Right cardiac atrium (tissue), 5 donors: ENCODE measurements at places on chromosomes 4 and X.

- DNase-seq, result no peak
Measured at GRCh38 chrX:28552322-28552721, 34.9 kb upstream of the IL1RAPL1 start.

- no peak for DNase-seq
Measured at GRCh38 chrX:52140020-52140419, 44.7 kb upstream of the MAGED4 start.

- no peak for DNase-seq
Measured at GRCh38 chr4:24179201-24179840, 289.5 kb upstream of the PPARGC1A start.

DNA sequence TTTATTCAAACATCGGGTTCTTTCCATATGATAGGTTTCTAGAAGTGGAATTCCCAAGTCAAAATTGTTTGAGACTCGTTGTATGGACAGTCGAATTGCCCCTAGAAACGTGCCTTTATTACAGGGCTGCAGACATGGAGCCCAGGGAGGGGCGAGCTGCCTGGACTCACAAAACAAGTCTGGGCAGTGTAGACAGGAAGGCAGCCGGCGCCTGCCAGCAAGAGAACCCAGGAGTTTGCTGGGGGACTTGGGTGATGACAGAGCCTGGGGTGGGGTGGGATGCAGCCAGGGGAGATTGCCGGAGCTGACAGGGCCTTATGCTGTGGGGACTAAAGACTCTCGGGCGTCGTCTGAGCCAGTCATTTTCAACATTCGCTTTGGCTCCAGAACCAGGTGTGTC lies 107.4 kb upstream of the MSX1 start:
- DNase-seq, result no peak

GRCh38 chr4:51866835-51867234 lies 23.9 kb downstream of the DCUN1D4 start:
- no peak for DNase-seq

GRCh38 chr4:182604161-182604622 lies 313.0 kb downstream of the DCTD start:
- no peak for DNase-seq

- no peak for DNase-seq
Measured at GRCh38 chr4:8451440-8452182, 11.0 kb downstream of the TRMT44 start.

GRCh38 chrX:31981546-31982062 lies 909.8 kb upstream of the FTHL17 start:
- no peak for DNase-seq

DNA sequence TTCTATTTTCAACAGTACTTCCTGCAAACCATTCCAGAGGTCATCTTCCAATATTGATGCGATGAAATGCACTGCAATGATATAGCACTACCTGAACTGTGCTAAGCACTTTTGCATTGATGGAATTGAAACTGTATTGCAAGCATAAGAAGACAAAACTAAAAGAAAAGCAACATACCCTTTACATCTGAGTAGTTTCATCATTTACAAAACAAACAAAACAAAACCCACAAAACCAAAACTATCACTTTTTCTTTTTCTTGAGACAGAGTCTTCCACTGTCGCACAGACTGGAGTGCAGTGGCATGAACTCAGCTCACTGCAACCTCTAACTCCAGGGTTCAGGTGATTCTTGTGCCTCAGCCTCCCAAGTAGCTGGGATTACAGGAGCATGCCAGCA lies 120.1 kb upstream of the NAP1L5 start:
- DNase-seq, result no peak

GRCh38 chr4:100391863-100392262 lies 126.0 kb downstream of the EMCN start:
- no peak for DNase-seq

GRCh38 chrX:49761481-49761880 lies 65.7 kb upstream of the PAGE1 start:
- DNase-seq, result no peak

- DNase-seq, result no peak
Measured at GRCh38 chrX:37646254-37646653, 39.3 kb upstream of the XK start.

GRCh38 chrX:132119821-132120515 lies 7.9 kb downstream of the FRMD7 start:
- DNase-seq, result no peak

DNA sequence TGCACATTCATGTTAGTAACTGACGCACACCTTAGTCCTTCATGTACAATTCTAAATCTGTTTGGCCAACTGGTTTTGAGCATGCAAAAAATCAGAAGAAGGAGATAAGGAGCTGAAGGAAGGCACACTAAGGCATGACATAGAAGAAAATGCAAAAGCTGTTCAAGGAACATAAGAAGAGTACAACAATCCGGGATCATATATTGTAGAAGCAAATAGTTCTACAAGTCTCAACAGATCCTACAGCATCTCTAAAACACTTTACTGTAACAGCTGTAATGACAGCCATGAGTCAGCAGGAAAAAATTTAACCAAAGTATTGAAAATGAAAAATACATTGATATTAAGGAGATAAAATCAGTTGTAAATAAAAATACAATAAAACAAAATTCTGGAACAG lies 57.7 kb downstream of the KLHL13 start:
- no peak for DNase-seq

DNA sequence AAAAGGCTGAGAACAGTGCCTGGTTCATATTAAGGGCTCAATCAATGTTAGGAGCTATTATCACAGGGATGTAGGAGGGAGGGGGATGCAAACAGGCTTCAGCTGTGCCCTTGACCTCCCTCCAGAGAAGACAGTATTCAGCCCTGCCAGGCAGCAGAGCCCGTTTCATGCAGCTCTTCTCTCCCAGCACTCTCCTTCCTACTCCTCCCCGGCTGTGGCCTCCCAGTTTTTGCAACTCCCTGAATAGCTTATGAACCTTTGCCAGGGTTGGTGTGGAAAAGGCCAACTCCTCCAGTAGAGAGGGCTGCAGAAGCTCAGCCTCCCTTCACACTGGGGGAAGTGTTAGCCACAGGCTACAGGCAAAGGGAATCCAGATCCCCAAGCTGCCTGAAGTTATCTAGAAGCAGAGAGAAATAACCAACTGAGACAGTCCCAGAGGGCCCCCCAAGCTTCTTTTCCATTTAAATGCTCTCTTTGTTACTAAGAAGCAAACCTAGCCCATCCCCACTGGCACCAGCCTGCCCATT lies 31.7 kb upstream of the APLN start:
- peak; percentile 70 for DNase-seq

GRCh38 chr4:98673288-98673644 lies 14.9 kb upstream of the TSPAN5 start:
- no peak for DNase-seq

DNA sequence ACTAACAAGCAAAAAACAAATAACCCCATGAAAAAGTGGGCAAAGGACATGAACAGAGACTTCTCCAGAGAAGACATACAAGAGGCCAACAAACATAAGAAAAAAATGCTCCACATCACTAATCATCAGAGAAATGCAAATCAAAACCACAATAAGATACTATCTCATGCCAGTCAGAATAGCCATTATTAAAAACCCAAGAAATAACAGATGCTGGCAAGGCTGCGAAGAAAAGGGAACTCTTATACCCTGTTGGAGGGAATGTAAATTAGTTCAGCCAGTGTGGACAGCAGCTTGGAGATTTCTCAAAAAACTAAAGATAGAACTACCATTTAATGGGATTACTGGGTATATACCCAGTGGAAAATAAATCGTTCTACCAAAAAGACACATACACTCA lies 79.6 kb downstream of the MAPK10 start:
- no peak for DNase-seq

GRCh38 chrX:12137951-12138360 lies 317 bp upstream of the FRMPD4 start:
- DNase-seq, result no peak

- no peak for DNase-seq
Measured at GRCh38 chrX:41236629-41237028, 97.3 kb upstream of the DDX3X start.

DNA sequence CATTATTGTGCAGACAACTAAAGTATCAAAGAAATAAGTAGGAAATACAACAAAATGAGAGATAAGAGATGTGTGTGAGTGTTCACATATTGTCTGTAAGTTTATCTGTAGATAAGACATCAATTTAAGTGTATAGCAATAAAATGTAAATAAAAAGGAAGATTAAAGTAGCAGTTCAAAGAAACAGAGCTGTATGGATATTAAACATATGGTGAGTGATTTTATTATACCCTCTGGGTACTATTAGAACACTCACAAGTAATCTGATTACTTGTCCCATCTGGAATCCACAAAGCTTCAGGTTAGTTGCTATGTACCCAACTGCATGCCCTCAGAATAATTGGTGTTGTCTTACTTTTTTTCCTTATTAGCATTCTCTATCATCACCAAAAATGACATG lies 747.9 kb upstream of the ADGRL3 start:
- no peak for DNase-seq

DNA sequence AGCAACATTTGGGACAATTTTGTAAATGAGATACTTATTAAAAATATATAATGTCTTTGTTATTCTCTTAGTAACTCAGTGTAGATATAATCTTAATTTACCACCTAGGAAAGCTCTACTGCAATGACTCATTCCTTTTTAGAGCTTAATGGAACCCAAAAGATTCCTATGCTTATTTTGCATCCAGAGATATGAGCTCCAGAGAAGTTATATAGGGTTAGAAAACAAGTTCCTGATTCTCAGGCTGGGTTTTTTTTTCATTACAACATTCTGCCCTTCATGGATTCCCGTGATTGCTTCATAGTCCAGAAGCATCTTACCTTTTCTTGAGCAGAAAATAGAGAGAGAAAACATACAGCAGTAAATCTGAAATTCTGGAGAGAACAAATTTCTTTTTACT lies 57.9 kb upstream of the CXCL8 start:
- no peak for DNase-seq

DNA sequence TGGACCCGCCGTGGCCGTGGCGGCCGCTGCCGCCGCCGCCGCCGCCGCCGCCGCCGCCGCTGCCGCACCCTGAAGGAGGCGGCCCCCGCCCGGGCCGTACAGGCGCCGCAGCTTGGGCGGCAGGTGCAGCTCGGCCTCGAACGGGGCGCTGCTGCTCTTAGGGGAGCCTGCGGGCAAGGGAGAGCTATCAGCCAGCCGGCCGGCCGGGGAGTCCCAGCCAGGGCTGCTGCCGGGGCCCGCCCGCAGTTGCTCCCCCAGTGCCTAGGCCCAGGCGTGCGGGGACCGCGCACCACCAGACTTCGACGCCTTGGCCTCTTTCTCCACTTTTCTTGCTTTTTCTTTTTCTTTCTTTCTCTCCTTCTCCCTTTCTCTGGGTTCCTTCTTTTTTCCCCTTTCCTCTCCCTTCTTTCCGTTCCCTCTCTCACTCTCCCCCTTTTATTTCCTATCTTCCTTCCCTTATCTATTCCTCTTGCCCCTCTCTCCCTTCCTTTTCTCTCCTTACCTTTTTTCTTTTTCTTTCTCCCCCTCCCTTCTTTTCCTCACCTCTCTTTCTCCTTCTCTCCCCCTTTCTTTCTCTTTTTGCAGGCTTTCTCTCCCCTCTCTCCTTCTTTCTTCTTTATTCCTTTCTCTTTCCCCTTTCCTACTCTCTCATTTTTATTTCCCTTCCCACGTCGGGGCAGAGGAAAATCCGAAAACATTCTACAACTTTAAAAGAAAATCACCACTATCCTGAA lies 2.0 kb downstream of the ARX start:
- no peak for DNase-seq

DNA sequence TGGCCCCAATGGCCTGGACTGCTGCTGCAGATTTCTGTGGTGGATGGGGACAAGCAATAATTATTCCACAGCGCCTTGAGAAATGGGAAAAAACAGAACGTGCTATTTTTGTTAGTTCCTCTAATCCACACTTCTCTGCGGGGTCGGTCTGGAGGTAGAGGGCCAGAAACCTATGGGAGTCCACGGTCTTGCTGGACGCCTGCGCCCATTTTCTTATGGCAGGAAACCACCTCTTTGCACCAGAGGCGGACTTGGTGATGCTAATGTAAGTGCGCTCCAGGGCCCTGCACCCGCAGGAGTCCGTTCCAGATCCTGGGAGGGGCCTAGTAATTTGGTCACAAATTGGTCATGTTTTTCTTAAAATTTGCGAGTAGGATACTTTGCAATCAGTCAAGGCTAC lies 25.9 kb upstream of the CLDN24 start:
- no peak for DNase-seq

DNA sequence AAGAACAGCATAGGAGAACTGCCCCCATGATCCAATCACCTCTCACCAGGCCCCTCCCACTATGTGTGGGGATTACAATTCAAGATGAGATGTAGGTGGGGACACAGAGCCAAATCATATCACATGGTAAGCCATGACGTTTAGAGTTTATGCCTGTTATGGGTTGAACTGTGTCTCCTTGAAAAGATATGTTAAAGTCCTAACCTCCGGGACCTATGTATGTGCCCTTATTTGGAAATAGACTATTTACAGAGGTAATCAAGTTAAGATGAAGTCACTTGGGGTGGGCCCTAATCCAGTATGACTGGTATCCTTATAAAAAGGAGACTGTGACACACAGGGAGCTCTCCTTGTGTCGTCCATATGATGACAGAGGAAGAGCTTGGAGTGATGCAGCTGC lies 25.2 kb upstream of the SLC2A9 start:
- no peak for DNase-seq

DNA sequence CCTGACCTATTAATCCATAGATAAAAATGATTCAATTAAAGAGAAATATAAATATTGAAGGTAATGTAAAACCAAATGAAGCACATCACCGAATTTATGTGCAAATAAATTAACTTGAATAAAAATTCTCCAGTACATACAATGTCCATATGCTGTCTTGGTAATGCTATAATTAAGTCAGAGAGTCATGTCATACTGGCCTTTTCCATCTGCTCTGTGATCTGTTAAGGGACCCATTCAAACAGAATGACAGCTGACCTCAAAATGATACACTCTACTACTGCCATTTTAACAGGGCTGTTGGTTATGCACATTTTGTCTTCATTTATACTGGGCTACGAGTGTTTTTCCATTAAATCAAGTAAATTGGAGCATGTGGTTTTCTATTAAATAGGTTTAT lies 99.3 kb downstream of the TEX13A start:
- no peak for DNase-seq

GRCh38 chrX:56268888-56269287 lies 36.7 kb downstream of the KLF8 start:
- no peak for DNase-seq

GRCh38 chr4:61741327-61742096 lies 541.4 kb downstream of the ADGRL3 start:
- DNase-seq, result no peak

GRCh38 chr4:11073621-11074051 lies 355.1 kb downstream of the HS3ST1 start:
- peak; percentile 93 for DNase-seq

DNA sequence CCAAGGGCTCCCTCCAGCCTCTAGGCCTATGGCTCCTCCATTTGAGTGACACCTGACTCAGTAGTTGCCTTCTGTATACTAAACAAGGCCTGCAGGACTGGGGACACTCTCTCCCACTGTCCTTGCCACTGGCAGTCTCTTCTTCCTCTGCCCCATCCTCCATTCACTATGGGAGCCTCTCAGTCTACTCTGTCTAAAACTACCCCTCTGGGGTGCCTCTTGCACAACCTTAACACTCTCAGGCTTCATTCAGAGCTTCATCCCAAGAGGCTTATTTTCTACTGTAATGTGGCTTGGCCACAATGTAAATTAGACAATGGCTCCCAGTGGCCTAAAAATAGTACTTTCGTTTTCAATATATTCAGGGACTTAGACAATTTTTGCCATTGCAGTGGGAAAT lies 133.0 kb downstream of the ZC4H2 start:
- no peak for DNase-seq
